Esophagus mucosa (tissue), 1 donor: ENCODE measurements at places on chromosomes 2 and 18. TPM values are rescaled to one million over a fixed set of nuclear protein-coding genes. Genes with fewer than 3 reads are reported as not detected.

Gene LYG1
- 0.20 TPM for total RNA-seq

Gene RIT2
- total RNA-seq: not detected

Gene CHRND
- not detected for total RNA-seq

Gene RAMP1
- total RNA-seq: 2.2 TPM

Gene CHN1
- total RNA-seq: 1.8 TPM

Gene CD226
- total RNA-seq: 0.44 TPM

Gene EFHD1
- total RNA-seq: 1.1 TPM

Gene FBXO36
- total RNA-seq: 1.8 TPM

GRCh38 chr18:51028201-51028805 lies 1.7 kb upstream of the SMAD4 start:
- ATAC-seq: peak; percentile 17

- ATAC-seq: peak; percentile 17
Observed at GRCh38 chr2:73203055-73203681, 794 bp downstream of the NOTO start.

GRCh38 chr18:41036346-41036745 lies 918.7 kb upstream of the PIK3C3 start:
- ATAC-seq: no peak

- ATAC-seq: no peak
Observed at GRCh38 chr18:28736223-28736622, 559.3 kb upstream of the CDH2 start.

- peak; percentile 48 for ATAC-seq
Observed at GRCh38 chr2:8154936-8155335, 526.9 kb upstream of the ID2 start.

DNA sequence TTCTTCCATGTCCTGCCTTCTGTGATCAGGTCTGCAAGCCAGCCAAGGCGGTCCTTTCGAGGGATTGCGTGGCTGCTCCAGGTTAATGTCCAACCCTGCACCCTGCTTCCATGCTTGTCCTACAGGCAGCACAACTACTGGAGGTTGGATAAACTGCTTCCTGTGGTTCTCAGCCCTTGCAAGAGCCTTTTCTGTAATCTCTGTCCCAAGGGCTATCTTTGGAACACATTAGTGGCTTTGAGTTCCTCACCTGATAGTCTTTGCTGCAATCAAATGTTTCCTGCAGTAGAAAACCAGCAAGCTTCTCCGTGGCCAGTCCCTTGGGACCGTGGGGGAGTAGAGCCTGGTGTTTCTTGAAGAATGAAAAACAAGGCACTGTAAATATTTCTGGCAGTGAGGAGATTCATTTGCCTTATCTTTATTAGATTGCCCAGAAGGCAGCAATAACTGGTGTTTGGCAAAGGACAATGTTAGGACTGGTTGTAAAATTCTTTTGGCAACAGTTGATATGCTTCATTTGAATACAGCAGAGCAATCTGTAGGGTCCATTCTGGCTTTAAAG lies 214.4 kb downstream of the FHOD3 start:
- no peak for ATAC-seq

DNA sequence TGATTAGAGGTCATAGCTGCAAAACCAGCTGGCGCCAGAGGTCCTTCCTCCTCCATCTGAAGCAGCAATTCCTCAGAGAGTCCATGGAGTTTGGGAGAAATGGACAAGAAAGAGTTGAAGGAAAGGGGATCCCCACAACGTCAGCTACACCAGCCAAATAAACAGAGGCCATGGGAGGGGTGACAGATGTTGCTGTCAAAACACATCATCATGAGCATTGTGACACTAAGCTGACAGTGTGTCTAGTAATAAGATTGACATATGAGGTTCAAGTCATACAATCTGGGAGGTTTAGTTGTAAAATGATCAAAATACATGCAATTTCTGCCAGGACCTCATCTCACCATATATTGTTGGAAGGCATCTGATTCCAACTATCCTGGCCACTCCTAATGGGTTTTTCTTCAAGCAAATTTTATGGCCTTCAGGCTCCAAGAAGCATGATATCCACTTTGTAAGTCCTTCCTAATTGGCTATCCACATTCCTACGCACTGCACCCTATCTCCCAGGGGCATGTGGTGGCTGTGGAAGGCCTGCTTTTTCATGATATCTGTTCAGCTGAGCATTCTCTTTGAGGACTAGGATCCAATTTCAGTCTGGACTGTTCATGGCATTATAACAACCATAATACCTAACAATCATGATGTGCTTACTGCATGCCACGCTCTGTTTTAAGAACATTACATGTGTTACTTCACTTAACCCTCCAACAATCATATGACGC lies 335.0 kb upstream of the ID2 start:
- ATAC-seq: no peak
